GM12878 (cell line): ENCODE measurements at places on chromosomes 4 and X.
A peak's percentile ranks its signal among the peaks of the same experiment; 100 is the strongest.

DNA sequence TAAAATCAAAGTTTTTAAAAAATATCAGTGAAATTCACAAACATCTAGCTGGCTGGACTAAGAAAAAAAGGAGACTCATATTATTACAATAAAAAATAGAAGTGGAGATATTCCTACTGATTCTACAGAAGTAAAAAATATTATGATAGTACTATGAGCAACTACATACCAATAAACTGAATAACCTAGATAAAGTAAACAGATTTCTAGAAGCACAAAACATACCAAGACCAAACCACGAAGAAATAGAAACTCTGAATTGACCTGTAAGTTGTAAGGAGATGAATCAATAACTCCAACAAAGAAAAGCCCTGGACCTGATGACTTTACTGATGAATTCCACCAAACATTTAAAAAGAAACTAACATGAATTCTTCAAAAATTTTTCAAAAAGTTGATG, 867.3 kb downstream of the PCDH18 start:
- no peak overlapping the region for H3K27ac ChIP-seq
- DNase-seq, result no peak
- no peaks in the 10 kb centered on the region for H3K36me3 ChIP-seq
- H3K4me3 ChIP-seq, result no peak overlapping the region
- H3K27me3 ChIP-seq, result no peaks in the 10 kb centered on the region
- no peaks in the 10 kb centered on the region for H3K4me1 ChIP-seq

- H3K4me1 ChIP-seq, result no peaks in the 10 kb centered on the region
- no peaks in the 10 kb centered on the region for H3K36me3 ChIP-seq
- H3K27ac ChIP-seq, result no peak overlapping the region
- H3K4me3 ChIP-seq, result no peak overlapping the region
- no peaks in the 10 kb centered on the region for H3K27me3 ChIP-seq
Measured at GRCh38 chr4:65510976-65511375, 159.3 kb downstream of the EPHA5 start.

DNA sequence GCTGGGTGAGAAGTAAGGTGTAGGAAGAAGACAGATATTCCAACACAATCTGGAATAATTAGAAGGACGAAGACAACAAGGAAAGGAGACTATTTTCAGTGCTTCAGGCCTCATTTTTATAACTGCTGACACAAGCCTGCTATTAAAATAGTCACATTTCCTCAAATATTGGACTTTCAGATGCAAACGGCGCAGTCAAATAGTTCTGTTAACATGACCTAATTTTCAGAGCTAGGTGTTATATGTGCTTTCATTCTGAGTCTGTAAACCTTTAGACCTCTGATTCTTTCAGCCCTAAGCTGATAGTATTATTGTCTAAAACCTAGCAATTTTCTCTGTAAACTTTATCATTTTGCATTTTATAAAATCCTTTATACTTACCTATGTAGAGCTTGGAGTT, 261.5 kb downstream of the IL1RAPL1 start:
- H3K4me3 ChIP-seq, result no peak overlapping the region
- no peak for DNase-seq
- no peaks in the 10 kb centered on the region for H3K27me3 ChIP-seq
- no peaks in the 10 kb centered on the region for H3K36me3 ChIP-seq
- H3K27ac ChIP-seq, result no peak overlapping the region

GRCh38 chr4:129117705-129118104, 21.8 kb downstream of the C4orf33 start:
- no peak overlapping the region for H3K4me3 ChIP-seq
- no peaks in the 10 kb centered on the region for H3K4me1 ChIP-seq
- no peaks in the 10 kb centered on the region for H3K36me3 ChIP-seq
- no peak for DNase-seq

GRCh38 chr4:21733894-21734630, 214.5 kb downstream of the KCNIP4 start:
- no peak overlapping the region for H3K4me3 ChIP-seq
- no peaks in the 10 kb centered on the region for H3K36me3 ChIP-seq
- H3K4me1 ChIP-seq, result no peaks in the 10 kb centered on the region
- no peaks in the 10 kb centered on the region for H3K27me3 ChIP-seq
- no peak overlapping the region for H3K27ac ChIP-seq
- no peak for DNase-seq

- no peak overlapping the region for H3K27ac ChIP-seq
- H3K4me1 ChIP-seq, result no peaks in the 10 kb centered on the region
- H3K36me3 ChIP-seq, result no peaks in the 10 kb centered on the region
- DNase-seq, result no peak
- no peak overlapping the region for H3K4me3 ChIP-seq
Measured at GRCh38 chrX:32455704-32456103, 755.6 kb downstream of the DMD start.

DNA sequence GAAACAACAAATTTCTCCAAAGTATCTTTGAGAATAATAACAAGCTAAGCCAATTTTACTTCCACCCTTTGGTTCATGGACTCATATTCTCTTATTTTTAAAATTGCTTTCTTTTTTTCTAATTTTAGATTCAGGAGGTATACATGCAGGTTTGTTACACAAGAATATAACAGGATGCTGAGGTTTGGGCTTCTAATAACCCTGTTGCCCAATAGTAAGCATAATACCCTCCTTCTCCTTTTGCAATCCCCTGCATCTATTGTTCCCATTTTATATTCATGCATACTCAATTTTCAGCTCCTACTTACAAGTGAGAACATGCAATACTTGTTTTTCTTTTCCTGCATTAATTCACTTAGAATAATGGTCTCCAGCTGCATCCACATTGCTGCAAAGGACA, 202.3 kb upstream of the FSTL5 start:
- H3K36me3 ChIP-seq, result no peaks in the 10 kb centered on the region
- no peak for DNase-seq
- no peaks in the 10 kb centered on the region for H3K4me1 ChIP-seq
- H3K4me3 ChIP-seq, result no peak overlapping the region
- H3K27ac ChIP-seq, result no peak overlapping the region

GRCh38 chr4:103244251-103244650, 46.1 kb upstream of the CENPE start:
- no peaks in the 10 kb centered on the region for H3K27me3 ChIP-seq
- no peak for DNase-seq
- no peak overlapping the region for H3K27ac ChIP-seq

- peak overlapping the region; percentile 95 for H3K27ac ChIP-seq
- H3K4me3 ChIP-seq, result peak overlapping the region; percentile 76
- no peaks in the 10 kb centered on the region for H3K27me3 ChIP-seq
Measured at GRCh38 chr4:55947912-55948725, 626 bp upstream of the CEP135 start.

DNA sequence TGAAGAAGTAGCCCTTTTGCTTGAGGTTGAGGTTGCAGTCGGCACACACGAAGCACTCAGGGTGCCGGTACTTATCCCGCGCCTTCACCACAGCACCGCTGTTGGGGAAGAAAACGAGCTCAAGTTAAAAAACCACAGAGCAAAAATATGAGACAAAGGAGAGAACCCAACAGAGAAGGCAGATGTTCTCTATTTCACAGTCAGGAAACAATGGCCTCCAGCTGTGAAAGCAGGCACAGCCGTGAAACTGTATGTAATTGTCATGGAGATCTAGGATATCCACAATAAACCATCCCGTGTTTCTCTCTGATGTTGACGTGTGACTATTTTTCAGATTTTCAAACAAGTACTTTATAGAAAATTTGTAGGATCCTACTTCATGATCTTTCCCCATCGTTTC, 30.9 kb upstream of the CCDC110 start:
- H3K36me3 ChIP-seq, result no peaks in the 10 kb centered on the region
- H3K4me1 ChIP-seq, result no peaks in the 10 kb centered on the region
- H3K4me3 ChIP-seq, result no peak overlapping the region
- DNase-seq, result no peak
- H3K27me3 ChIP-seq, result no peaks in the 10 kb centered on the region

DNA sequence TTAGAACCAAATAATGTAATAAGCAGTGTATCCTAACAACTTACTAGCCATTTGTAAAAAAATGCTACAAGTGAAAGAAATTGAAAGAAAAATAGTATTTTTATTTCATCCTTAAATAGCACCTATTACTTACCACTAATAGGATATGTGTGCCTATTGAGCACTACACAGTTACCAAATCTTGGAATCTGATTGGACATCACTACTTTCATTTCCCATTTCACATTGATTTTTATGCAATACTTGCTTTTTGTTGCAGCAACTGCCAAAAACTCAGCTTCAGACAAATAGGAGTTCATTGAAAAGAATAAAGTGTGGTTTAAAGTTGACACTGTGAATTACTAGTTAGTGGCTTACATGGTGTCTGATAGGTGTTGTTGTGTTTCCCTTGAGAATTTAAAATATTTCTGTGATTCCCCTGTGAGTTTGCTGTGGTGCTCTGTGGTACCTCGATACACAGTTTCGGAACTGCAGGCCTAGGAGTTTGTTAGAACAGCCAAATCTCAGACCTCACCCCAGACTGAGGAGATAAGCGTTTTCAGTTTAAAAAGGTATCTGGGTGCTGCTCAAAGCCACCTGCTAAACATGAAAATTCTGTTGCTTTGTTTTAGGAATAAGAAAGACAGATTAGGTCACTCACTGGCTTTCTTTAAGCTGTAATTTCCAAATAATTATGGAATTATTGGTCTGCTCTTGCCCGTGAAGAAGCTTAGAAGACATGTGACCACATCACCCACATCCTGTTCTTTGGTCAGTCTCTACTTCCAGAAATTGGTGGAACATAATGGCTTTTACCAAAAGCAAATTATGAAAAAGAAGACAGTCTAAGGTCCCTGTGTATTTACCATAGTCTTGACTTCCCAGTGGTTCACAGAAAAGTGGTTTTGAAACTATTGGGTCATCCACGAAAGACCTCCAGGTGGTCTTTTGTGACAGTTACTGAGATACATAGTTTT, 97.8 kb downstream of the SYTL5 start:
- H3K36me3 ChIP-seq, result no peaks in the 10 kb centered on the region
- DNase-seq, result peak; percentile 76
- peak overlapping the region; percentile 51; the same call in 1 of the 2 replicates for H3K27ac ChIP-seq
- H3K27me3 ChIP-seq, result no peaks in the 10 kb centered on the region
- H3K4me3 ChIP-seq, result no peak overlapping the region

DNA sequence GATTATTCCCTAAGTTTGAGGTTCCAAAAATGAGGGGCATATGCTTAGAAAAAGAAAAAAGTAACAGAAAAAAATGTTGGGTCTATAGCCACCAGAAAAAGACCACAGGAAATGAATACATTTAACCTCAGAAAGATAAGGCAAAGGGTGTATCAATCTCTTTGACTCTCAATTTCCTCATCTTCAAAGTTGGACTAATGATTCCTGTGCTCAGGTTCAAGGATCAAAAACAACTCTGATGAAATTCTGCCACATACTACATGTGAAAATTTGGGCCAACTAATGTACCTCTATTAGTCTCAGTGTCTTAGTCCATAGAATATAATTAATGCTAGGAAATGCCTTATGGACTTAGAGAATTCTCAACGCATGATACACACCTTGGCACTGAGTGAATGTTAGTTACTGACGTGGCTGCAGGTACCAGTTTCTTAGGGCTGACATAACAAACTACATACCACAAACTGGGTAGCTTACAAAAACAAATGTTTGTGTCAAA, 257.7 kb downstream of the ANKRD50 start:
- no peaks in the 10 kb centered on the region for H3K27me3 ChIP-seq
- no peak for DNase-seq
- H3K27ac ChIP-seq, result no peak overlapping the region
- H3K4me1 ChIP-seq, result no peaks in the 10 kb centered on the region

DNA sequence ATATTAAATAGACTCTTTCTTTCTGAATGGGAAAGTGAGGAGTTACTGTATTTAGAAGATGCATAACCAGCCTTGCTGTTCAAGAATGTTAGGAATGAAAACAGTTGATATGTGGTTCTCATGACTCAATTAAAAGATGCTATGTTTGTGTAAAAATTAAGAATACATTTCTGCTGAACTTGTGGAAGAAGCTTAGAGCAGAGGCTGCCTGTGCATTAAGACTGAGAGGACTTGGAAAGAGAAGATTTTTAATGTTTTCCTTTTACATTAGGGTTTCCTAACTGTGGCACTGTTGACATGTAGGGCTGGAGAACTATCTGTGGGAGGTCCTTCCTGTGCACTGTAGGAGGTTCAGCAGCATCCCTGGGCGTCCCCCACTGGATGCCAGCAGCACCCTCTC, 137.7 kb downstream of the GPR143 start:
- H3K27me3 ChIP-seq, result no peaks in the 10 kb centered on the region
- DNase-seq, result no peak
- no peaks in the 10 kb centered on the region for H3K4me1 ChIP-seq
- no peak overlapping the region for H3K27ac ChIP-seq

DNA sequence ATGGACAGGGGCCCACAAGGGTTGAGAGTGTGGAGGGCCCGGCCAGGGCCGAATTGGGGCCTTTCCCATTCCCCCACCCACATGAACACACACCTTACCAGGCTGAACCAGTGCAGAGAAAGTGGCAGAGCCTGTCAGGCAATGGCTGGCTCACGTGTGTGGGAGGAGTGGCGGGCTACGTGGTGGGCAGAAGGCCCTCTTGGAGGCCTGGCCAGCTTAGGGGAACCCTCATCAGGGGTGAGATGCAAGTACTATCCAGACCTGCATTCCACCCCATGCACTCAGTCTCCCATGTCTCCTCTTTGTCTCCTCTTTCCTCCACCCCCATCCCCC, 965 bp downstream of the TCEAL4 start:
- H3K4me1 ChIP-seq, result no peaks in the 10 kb centered on the region
- H3K4me3 ChIP-seq, result peak overlapping the region; percentile 64; the same call in 1 of the 2 replicates
- no peaks in the 10 kb centered on the region for H3K36me3 ChIP-seq
- H3K27me3 ChIP-seq, result no peaks in the 10 kb centered on the region
- no peak for DNase-seq
- H3K27ac ChIP-seq, result no peak overlapping the region

GRCh38 chr4:40170588-40170987, 26.2 kb upstream of the RHOH start:
- no peak for DNase-seq
- peaks cover 21% of the 10 kb centered on the region for H3K4me1 ChIP-seq
- no peaks in the 10 kb centered on the region for H3K27me3 ChIP-seq
- no peak overlapping the region for H3K4me3 ChIP-seq
- H3K27ac ChIP-seq, result no peak overlapping the region
- H3K36me3 ChIP-seq, result no peaks in the 10 kb centered on the region
